NCI-H2171 treated with DMSO at 0.1 percent for 48 hours (cell line): ENCODE measurements at places on chromosomes 6 and 20.

DNA sequence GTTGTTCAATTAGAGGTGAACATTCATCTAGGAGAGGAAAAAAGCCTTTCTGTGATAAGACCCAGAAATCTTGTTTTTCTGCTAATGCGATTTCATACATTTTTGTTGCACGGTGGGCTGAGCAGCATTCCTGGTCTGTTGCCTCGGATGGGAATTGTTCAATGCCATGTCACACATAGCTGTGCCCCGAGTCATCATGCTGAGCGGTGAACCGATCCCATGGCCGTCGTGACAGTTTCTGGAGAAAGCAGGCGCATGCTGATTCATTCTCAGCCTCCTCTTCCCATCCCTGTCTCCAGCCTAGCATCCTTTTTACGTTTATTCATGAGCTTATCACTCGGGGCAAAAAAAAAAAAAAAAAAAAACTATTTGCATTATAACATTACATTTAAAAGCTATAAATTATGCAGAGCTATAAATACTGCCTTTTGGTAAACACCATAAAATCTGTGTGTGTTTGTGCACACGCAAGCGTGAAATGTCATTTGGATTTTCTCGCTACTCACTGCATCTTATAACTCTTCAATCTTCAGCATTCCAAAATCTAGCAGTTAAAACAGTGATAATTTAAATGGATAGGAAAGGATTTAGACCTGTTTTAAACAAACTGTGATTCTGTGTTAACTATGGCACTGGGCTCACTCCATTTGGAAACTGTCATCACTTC lies 58.9 kb upstream of the IFNGR1 start:
- no peak for DNase-seq

DNA sequence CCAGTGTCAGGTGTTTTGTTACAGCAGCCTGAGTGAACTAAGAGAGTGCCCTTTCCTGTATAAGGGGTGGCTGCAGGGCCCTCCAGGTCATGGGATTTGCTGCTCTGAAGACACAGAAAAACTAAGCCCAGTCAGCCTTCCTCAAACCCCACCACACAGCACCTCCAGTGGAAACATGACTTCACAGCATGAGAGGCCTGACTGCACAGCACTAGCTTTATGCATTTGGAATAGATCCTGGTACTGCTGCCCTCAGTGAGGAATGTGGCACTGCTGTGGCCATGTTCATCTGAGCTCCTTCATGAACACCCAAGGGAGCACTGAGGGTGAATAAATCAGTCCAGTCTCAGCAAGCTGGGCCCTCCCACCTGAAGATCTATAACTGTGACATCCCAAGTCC lies 296.1 kb upstream of the FOXQ1 start:
- no peak for DNase-seq

- DNase-seq = no peak
Measured at GRCh38 chr20:62678553-62678952, 30.1 kb upstream of the NTSR1 start.

DNA sequence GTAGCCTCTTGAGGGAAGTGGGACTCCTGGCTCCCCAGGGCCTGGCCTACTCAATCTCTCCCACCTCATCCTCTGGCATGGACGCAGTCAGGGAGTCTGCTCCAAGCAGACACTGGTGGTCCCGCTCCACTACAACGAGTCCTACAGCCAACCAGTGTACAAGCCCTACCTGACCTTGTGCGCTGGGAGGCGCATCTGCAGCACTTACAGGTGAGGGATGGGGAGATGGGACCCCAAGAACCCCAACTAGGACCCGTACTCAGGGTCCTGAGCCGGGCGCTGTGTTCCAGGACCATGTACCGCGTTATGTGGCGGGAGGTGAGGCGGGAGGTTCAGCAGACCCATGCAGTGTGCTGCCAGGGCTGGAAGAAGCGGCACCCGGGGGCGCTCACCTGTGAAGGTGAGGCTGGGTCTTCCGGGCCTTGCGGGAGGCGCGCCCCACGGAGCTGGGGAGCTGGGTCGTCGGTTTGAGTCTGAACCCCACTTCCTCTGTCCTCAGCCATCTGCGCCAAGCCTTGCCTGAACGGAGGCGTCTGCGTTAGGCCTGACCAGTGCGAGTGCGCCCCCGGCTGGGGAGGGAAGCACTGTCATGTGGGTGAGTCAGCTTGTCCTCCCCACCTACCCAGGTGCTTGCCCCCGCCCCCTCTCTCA lies 2.1 kb downstream of the EGFL8 start:
- no peak for DNase-seq

DNA sequence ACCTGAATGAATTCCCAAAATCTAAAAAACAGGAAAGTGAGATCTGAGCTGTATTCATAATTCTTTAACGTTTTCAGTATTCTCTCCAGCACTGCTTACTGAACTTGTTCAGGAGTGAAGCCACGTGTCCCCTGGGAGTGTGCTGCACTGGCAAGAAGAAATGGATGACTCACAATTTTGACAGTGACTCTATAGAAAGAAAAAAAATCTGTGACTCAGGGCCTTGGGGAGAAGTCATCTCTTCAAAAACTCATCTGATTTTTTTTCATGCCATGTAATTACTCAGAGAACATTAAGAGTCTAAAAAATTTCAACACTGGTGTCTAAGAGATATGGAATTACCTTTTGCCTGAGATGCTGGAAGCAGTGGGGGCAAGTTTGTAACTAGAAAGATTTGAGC lies 39.7 kb downstream of the ANKEF1 start:
- peak; percentile 76 for DNase-seq

DNA sequence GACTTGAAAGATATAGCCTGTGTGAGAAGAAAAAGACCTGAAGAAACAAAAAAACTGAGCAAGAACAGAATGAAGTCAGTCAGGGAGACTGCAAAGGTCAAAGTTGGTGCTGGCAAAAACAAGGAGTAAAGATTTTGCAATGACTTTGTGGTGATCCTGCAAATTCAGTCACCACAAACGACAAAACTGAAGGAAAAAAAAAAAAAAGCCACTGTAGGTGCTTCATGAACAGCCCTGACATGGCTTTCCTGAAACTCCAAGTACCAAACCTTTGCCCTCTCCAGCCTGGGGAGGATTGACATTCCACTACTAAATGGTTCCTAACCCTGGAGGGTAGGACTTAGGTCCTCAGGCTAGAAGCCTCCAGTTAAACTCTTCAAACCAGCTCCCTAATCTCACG lies 114.7 kb upstream of the BEND3 start:
- DNase-seq = no peak

GRCh38 chr6:166691199-166691598 lies 64.1 kb upstream of the RPS6KA2 start:
- DNase-seq = no peak

DNA sequence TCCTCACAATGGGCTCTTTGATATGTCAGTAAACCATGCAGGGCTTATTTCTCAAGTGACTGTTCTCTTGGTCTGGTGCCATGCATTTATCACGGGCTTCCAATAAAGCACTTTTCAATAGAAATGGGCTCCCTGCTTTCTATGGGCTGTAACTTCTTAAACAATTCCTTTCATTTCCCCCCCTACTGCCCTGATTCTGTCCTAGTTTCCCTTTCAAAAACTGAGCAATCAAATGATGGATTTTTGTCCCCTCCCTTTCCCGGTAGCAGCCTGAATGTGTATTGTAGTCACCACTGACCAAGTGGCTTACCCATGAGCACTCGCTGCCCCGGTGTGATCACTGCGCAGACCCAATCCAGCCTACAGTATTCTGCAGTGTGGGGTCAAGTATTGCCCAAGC lies 13.9 kb downstream of the RPS10 start:
- no peak for DNase-seq

DNA sequence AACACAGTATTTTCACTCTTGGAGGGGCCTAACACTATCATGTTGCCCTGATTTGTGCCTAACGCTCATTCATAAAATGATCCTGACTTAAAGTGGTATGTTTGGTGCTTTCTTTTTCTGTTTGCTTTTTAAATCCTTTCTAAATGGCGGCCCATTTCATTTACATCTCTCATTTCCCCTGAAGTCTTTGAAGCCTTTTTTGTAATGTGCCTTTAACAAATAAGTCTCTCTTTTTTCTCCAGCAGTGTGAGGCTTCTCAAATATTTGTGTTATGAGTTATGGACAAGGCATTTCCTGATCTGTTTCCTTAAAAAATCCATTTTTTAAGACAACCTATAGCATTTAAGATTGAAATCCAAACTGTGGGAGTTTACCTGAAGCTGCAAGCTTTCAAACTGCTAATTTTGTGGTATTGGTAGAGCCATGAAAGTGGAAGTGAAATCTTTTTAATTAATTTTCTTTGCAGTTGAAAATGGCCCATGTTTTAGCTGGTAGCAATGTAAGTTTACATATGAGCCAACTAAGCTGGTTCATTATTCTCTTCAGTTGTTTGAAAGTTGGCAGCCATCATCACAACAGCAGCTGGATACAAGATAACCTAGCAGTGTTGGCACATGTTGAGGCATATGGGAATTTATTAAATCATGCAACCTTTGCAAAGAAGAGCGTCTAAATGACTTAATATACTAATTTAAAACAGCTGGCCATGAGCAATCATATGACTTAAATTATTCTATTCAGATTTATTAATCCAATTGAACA lies 469.7 kb downstream of the CDKAL1 start:
- DNase-seq = peak; percentile 83

GRCh38 chr6:74044417-74045096 lies 348.6 kb downstream of the CD109 start:
- no peak for DNase-seq

- no peak for DNase-seq
Measured at GRCh38 chr20:8057871-8058270, 38.3 kb upstream of the TMX4 start.

DNA sequence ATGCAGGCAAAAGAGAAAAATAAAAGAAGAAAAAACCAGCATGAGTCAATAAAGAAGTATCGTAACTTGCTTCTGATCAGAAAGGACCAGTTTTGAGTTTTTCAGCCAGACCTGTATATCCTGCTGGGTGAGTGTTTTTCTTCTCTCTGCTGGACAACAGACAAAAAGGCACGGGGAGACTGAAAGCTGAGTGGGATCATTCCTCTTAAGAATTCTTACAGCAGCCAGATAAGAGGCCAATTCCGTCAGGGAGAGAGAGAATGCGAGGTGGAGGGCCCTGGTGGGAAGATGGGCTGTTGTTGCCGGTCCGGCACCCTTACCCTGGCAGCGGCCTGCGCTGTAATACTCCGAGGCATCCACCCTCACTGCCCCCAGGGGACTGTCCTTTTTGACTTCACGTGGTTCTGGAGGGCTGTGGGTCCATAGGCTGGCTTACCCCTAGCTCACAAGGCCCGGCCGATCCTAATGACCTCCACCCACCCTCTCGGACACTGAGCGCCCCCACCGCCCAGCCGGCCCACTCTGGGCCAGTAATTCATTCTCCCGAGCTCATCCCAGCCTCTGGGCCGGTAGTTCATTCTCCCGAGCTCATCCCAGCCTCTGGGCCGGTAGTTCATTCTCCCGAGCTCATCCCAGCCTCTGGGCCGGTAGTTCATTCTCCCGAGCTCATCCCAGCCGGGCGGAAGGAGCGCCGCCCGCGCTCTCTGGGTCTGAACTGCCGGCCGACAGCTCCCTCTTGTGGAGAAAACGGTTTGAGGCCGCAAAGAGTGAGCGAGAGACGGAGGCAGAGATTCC lies 118.3 kb upstream of the SIRPA start:
- peak; percentile 81 for DNase-seq

DNA sequence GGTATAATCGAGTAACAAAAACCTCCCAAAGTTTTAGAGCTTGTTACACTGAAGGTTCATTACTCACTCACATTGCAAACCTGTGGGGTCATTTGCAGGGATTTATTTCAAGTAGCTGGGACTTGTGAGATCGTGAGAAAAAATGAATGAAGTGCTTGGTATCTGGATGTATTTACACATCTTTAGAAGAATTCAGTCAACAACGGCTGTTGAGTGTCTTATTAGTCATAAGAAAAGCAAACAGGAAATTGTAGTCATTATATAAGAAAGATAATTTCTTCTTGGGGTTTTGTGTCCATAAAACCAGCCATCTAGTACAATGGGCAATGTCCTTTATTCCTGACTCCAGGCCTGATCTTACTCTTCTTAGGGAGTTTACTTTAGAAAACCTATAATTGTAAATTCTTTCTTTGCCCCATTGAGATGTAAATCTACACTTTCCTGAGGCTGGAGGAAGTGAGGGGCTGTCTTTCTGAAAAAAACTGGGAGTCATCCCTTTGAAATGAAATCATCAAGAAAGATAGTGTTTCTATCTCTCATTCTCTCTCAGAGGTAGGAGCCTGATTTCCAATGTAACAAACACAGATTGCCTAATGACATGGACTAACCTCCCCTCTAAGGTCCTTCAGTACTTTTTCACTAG lies 202.5 kb upstream of the ASCC3 start:
- DNase-seq = no peak

GRCh38 chr20:53513489-53514298 lies 79.9 kb downstream of the ZNF217 start:
- no peak for DNase-seq

GRCh38 chr6:17621003-17621402 lies 20.9 kb downstream of the FAM8A1 start:
- DNase-seq = no peak

DNA sequence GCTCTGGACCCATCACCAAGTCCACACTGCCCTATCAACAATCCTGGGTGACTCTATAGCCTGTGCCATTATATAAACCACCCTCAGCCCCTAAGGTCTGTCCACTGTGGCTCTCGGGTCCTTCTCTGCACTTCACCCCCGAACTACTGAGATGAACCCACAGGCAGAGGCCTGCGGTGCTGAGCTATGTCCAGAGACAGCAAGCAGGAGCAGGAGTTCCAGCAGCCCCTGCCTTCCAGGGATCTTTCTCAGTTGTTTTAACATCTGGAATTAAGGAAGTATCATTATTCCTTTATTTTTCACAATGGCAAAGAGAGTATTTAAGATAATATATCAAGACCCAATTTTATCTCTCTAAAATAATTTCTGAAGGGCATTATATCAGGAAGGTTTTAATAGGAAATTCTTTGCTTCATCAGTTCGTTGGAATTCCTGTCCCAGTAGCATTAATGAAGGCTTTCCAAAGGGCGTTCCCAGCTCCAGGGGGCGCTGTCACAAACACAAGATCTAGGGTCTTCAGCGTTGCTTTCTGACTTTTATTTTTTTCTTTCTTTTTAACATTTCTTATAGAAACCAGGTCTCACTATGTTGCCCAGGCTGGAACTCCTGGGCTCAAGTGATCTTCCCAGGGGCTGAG lies 27.3 kb downstream of the RRBP1 start:
- no peak for DNase-seq

DNA sequence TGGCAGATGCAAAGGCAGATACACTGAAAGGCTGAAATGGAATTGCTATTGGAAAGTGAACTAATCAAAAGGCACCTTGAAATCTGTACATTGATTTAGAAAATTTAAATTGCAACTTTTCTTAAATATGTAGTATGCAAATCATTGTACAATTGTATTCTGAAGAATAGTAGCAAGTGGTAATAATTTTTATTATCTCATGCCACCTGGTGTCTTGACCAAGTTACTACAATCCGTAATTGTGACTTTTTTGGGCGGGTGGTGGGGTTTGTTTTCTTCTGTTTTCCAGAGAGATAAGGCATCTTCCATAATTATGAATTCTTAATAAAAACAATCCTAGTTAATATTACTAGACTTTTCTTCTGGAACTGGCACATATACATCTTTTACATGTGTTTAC lies 12.5 kb upstream of the BCKDHB start:
- DNase-seq = peak; percentile 22

DNA sequence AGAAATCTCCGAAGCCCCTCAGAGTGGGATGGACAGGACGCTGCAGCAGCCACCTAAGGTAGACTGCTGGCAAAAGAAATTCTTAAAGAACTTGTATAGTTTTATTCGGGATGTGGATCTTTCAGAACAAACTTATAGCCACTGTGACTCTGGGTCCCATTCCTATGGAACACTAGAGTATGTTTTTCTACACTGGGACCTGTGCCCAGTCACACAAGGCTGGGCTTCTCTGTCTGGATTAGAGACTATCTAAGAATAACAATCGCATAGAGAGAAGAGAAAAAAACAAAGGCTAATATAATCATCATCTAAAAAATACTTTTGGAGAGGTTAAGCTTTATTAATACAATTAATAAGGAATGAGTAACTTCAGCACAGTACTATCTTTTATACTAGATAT lies 28.9 kb downstream of the RMND1 start:
- DNase-seq = no peak
